Daoy (cell line): ENCODE measurements at places on chromosomes 2 and 18.

GRCh38 chr2:56834686-56835085, 650.9 kb downstream of the CCDC85A start:
- DNase-seq: no peak

GRCh38 chr2:64283641-64284361, 139.6 kb upstream of the PELI1 start:
- no peak for DNase-seq

GRCh38 chr2:44549856-44550255, 188.1 kb downstream of the CAMKMT start:
- no peak for DNase-seq

GRCh38 chr18:57004366-57005121, 142.3 kb upstream of the BOD1L2 start:
- peak; percentile 34 for DNase-seq

- DNase-seq: no peak
These were observed 128.8 kb downstream of the KCNJ3 start for GRCh38 chr2:154827286-154827685.

- no peak for DNase-seq
These were observed 43.5 kb downstream of the FBLN7 start for GRCh38 chr2:112181571-112182290.

DNA sequence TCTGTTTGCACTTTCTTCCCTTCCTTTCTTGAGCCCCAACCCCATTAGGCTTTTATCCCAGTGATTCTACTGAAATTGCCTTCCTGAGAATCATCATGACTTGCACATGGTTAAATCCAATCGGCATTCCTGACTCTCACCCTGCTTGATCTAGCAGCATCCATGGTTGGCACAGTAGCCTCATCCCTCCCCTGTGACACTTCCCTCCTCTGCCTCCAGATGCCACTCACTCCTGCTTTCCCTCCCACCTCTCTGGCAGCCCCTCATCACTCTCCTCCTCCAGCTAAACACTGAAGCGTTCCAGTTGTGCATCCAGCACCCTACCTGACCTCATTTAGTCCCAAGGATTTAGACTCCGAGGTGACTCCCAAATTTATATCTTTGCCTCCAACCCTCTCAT, 114.7 kb downstream of the GALNT14 start:
- DNase-seq: no peak

- no peak for DNase-seq
These were observed 31.3 kb downstream of the SPEG start for GRCh38 chr2:219465659-219466561.

- DNase-seq: no peak
These were observed 138.9 kb upstream of the ASB18 start for GRCh38 chr2:236403125-236403524.

GRCh38 chr2:86468162-86469033, 27.2 kb downstream of the KDM3A start:
- no peak for DNase-seq

- DNase-seq: no peak
These were observed 3.8 kb upstream of the RHBDD1 start for GRCh38 chr2:226832061-226832460.

DNA sequence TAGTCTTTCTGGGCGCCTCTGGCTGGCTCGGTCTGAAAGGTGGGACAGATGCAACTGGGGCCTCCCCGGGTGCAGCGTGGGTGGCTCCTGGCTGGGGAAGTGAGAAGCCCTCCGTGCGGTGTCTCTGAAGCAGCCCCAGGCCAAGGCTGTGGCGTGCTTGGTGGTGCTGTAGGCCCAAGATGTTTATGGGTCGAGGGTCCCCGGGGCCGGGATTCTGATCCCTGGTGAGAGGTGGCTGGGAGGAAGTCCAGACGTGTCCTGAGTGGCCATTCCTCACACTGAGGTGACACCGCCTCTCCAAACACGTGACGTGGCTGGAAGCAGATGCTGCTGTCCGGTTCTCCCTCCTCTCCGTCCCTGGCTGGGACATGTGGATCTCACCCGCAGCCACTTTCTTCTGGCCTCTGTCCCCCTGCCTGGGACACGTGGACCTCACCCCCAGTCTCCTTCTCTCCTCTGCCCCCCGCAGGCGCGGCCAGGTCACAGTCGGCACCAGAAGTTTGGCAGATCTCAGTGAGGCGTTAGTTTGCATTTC, 12.6 kb downstream of the RTP5 start:
- no peak for DNase-seq

DNA sequence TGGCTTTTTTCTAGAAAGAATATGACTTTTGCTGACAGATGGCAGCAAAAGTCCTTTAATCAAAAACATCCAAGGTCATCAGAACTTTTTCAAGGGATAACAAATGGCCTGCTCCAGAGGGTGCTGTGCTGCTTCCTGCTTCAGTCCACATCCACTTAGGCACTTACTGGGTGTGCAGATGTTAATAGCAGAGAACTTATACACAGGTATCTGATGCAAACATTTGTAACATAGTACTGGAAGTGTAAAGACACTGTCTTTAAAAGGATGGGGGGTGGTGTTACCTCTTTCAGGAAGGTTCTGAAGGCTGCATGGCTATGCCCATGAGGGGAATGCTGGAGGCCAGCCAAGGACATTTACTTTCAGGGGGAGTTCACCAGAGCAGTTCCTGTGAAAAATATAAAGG, 5.5 kb downstream of the HOXD8 start:
- no peak for DNase-seq

DNA sequence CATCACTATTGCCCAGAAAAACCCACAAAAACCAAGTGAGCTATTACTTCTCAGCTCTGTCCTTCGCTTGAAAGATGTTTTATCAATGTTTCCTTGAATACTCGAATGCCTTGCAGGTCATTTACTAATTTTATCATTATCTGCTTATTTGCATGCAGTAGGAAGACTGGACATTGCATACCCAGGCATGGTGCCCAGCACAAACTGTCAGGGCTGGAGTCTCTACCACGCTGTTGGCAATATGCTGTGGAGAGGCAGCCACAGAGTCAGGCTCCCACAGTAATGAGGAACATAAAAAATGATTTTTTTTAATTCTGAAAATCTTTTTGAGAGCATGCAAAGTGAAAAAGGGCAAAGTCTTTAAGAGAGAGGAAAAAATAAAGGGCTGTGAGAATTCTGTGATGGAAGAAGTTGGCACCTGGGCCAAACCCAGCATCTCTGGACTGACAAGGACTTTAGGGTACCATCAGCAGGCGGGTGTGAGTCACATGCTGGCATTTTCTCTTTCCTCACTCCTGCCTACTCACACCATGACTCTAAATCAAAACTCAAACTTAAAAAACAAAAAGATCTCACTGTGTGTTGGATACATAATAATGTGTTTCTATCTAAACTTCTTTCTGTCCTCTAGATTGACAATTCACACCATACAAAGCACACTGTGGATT, 709.8 kb upstream of the FANCL start:
- no peak for DNase-seq

- no peak for DNase-seq
These were observed 6.5 kb downstream of the MAP4K4 start for GRCh38 chr2:101704046-101704466.

GRCh38 chr18:23159344-23159743, 24.1 kb downstream of the CABLES1 start:
- DNase-seq: no peak

GRCh38 chr2:12549641-12550040, 167.1 kb upstream of the TRIB2 start:
- peak; percentile 52 for DNase-seq

GRCh38 chr2:149561309-149561926, 26.2 kb downstream of the MMADHC start:
- DNase-seq: no peak

DNA sequence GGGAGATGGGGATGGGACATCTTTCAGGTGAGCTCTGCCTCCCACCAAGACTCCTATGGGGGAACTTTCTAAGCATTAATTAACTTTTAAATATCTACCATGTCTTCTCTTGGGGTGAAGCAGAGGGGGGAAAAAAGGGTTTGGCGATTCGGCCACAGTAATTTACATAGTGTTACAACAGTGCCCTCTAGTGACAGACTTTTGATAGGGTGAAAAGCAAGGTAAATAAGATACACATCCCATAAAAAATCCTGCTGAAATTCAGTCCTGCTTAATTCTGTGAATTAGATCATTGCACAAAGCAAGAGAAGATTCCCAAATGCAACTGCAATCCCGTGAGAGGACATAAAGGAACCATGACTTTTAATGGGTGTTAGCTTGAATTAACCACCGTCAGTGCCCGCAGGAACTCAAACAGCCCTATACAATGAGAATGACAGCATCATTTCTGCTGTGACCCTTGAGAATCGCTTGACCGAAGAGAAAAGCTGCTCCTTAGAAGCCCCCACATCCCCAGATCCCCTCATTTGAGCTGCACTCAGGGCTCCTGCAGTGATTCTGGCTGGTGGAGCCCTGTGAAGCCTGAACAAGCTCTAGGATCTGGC, 32.8 kb downstream of the FAM124B start:
- peak; percentile 24 for DNase-seq

- DNase-seq: peak; percentile 65
These were observed 101.7 kb downstream of the AGAP1 start for GRCh38 chr2:235595422-235596010.

GRCh38 chr2:111995148-111995547, 59.9 kb upstream of the TMEM87B start:
- DNase-seq: no peak

GRCh38 chr2:148810081-148810480, 64.9 kb upstream of the KIF5C start:
- no peak for DNase-seq

DNA sequence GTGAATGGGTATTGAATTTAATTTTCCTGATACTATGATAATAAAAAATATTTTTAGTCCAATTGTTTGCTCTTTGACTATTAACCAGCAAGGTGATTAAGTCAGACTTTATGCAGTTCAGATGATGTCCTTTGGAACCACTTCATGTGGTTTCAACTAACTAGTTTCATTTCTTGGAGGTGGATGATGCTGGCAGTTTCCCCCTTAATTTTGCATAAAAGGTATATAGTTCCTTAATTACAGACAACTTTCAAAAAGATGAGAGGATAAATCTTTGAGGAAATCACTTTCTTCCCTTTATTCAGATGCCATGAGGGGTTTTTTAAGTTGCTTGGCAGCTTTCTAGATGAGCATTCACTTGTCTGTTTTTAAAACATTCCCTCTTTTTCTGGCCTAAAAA, 223.1 kb downstream of the PHLPP1 start:
- no peak for DNase-seq

DNA sequence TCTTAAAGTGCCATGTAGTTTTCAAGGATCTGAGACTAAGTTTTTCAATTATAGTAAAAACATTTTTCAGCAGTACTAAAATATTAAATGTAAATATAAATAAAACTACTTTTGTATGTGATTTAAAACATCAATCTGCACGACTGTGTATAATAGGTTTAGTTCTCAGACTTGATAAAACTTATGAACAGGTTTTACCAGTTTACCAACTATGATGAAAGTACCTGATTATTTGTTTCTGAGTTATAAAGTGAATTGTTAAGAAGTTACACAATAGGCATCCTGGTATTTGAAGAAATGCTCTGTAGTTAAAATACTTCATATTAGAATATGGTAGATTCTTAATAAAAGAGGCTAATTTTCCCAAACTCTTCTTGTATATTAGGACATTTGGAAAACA, 14.8 kb downstream of the RELCH start:
- DNase-seq: no peak

DNA sequence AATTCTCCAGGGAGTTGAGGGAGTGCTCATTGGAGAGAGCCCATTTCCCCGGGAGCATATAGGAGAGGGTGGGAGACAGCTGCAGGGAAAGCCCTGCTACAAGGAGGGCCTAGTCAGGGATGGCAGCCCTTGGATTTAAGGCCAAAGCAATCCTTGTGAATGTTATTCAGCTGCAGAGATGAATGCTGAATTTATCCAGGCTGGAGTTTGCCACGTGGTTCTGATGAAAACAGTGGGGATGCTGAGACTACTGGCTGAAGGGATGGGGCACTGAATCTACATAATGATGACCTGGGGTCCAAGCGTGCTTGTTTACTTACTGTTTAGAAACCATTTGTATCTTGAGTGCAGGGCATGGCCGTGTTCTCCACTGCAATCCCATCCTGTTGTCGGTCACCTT, 35.6 kb upstream of the RNF149 start:
- no peak for DNase-seq

GRCh38 chr2:150101947-150102346, 385.5 kb downstream of the RND3 start:
- DNase-seq: no peak

DNA sequence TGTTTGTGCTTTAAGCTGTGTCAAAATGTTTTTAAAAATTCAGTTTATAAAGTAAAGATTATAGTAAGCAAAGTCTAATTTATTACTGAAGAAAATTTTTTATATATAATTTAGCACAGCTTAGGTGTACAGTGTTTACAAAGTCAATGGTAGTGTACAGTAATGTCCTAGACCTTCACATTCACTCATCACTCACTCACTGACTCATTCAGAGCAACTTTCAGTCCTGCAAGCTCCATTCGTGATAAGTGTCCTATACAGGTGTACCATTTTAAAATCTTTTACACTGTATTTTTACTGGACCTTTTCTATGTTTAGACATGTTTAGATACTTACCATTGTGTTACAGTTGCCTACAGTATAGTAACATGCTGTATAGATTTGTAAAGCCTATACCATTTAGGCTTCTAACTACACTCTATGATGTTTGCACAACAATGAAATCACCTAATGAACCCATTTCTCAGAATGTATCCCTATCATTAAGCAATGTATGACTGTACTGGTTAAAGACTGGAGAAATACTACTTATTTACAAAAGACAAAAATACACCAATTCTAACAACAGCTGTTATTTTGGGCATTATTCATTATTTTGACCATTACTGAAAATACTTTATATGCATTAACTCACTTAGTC, 95.1 kb downstream of the STRN start:
- DNase-seq: no peak

- no peak for DNase-seq
These were observed 17.5 kb upstream of the KANSL1L start for GRCh38 chr2:210188755-210189154.

DNA sequence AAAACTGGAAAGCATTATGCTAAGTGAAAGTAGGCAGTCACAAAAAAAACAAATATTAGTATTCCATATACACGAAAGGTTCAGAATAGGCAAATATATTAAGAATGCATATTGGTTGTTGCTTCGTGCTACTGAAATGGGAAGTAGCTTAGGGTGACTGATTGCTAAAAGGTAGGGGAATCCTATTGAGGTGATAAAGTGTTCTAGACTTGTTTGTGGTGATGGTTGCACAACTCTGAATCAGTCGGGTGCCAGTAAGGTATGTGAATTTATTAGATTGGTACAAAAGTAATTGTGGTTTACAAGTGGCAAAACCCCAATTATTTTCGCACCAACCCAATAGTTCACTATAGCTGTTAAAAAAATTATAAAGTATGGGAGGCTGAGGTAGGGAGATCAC, 20.7 kb downstream of the USP34 start:
- DNase-seq: no peak

DNA sequence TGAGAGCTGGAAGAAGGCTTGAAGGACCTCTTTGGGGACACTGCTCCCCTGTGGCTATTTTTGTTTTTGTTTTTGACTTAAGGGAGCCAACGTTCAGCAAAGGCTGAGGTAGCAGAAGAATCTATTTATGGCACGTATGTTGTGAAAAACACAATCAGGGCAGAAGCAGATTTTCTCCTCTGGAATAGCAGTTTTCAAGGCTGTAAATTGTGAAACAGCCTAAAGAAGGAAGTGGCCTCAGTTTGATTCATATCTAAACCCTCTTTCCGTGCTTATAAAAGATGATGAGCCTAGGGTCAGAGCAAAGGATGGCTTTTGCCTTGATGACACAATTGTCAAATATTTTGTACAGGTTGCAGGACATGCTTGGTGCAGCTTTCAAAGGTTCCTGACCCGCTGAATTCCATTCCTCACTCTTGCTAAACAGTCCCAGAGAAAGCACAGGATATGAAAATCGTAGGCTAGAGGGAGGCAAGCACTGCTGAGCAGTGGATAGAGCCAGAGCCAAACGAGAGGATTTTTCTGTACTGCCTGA, 106.2 kb upstream of the DLX2 start:
- no peak for DNase-seq
